ENCODE measurements at places on chromosomes 3 and 15. TPM values are rescaled to one million over a fixed set of nuclear protein-coding genes. Genes with fewer than 3 reads are reported as not detected.

GRCh38 chr15:58710701-58711100 is 38.8 kb downstream of the ADAM10 start:
- no peak overlapping the region for H3K4me3 ChIP-seq
- H3K4me1 ChIP-seq, result peaks cover 40% of the 10 kb centered on the region
- no peak overlapping the region for H3K27ac ChIP-seq
- H3K27me3 ChIP-seq, result no peaks in the 10 kb centered on the region
- DNase-seq, result no peak

DNA sequence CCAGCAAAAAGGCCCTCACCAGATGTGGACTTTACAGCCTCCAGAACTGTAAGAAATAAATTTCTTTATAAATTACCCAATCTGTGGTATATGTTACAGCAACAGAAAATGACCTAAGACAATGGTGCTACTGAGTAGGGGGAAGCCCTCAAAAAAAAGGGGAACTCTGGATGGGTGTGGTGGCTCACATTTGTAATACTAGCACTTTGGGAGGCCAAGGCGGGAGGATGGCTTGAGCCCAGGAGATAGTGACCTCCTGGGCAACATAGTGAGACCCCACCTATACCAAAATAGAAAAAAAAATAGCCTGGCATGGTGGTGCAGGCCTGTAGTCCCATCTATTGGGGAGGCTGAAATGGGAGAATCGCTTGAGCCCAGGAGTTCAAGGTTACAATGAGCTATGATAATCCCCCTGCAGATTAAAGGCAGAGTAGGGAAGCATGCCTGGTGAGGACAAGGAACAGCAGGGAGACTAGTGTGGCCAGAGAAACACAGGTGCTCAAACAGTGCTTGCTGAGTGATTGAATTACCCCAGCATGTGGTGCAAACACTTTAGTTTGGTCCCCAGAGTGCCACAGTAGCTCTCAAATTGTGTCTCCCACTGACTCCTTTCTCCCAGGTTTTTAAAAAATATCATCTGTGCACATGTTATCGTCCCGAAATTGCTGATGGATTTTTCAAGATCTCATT is 13.9 kb upstream of the USP3 start:
- no peaks in the 10 kb centered on the region for H3K27me3 ChIP-seq
- no peak overlapping the region for H3K27ac ChIP-seq
- H3K36me3 ChIP-seq, result no peaks in the 10 kb centered on the region
- no peak overlapping the region for H3K4me3 ChIP-seq

DNA sequence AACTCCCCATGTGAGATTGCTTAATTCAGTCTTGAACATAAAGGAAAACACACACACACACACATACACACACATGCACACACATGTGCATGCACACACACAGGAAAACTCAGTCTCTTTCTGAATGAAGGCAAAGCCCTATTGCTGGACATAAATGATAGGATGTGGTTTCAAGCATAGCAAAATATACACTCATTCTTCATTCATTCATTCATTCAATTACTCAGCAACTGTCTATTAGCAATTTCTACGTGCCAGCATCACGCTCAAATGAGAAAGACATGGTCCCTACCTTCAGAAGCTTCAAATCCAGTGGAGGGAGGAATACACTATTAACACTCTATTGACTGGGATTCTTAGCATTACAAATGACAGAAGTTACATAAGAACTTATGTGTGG is 41.8 kb upstream of the UBE2E2 start:
- H3K36me3 ChIP-seq, result no peaks in the 10 kb centered on the region
- no peak overlapping the region for H3K4me3 ChIP-seq

- H3K27ac ChIP-seq, result no peak overlapping the region
- H3K4me1 ChIP-seq, result no peaks in the 10 kb centered on the region
- H3K27me3 ChIP-seq, result no peaks in the 10 kb centered on the region
- DNase-seq, result no peak
Observed at GRCh38 chr3:26589678-26590077, 32.9 kb upstream of the LRRC3B start.

DNA sequence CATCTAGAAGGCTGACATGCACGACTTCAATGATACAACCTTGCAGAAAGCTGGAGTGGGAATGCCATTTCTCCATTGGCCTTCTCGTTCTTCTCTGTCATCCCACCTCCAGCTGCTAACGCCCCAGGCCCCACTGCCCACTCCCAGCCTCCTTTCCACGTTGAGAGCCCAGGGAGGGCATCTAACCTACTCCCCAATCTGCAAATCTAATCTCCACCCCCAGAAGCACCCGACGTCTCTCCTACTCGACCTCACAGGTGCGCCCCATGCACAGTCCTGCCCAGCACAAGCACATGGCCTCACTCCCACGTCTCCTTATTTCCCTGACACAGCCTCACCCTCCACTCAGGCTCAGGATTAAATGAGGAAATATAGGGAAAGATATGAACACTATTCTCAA is 33.4 kb downstream of the IL12A start:
- no peaks in the 10 kb centered on the region for H3K36me3 ChIP-seq
- no peak overlapping the region for H3K27ac ChIP-seq
- peaks cover 15% of the 10 kb centered on the region for H3K27me3 ChIP-seq

DNA sequence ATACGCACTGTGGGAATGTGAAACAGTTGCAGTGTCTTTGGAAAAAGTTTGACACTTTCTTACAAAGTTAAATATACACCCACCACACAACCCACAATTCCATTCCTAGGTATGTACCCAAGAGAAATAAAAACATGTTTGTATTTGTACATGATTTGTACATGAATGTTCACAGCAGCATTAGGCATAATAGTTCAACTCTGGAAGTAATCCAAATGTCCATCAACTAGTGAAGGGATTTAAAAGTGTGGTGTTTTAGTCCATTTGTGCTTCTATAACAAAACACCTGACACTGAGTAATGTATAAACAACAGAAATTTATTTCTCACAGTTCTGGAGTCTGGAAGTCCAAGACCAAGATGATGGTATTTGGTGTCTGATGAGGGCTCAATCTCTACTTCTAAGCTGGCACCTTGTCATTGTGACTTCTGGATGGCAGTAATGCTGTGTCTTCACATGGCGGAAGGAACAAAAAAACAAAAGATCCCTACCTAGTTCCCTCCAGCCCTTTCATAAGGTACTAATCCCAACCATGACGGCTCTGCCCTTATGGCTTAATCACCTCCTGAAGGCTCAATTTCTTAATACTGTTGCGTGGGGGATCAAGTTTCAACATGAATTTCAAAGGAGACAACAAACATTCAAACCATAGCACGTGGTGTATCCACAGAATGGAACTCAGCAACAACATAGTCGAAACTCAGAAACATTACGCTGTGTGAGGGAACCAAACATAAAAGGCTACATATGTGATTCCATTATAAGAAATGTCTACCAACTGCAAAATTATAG is 120.5 kb downstream of the AQP9 start:
- H3K27ac ChIP-seq, result no peak overlapping the region
- peaks cover 3% of the 10 kb centered on the region for H3K4me1 ChIP-seq
- DNase-seq, result no peak
- no peaks in the 10 kb centered on the region for H3K27me3 ChIP-seq

Gene TMIE
- 1.5 TPM for total RNA-seq
